ENCODE measurements at places on chromosomes 11 and 22. TPM values are rescaled to one million over a fixed set of nuclear protein-coding genes. Genes with fewer than 3 reads are reported as not detected.

The UPK3A gene
- not detected for total RNA-seq

The ANGPTL5 gene
- not detected for total RNA-seq

The ARRB1 gene
- total RNA-seq: 219 TPM

The SPI1 gene
- 0.31 TPM for total RNA-seq

The ALG9 gene
- total RNA-seq: 27.1 TPM

The TTC28 gene
- total RNA-seq: 24.8 TPM

The PARVG gene
- 0.21 TPM for total RNA-seq

The KCNK4 gene
- 1.1 TPM for total RNA-seq

The SLC5A1 gene
- 0.03 TPM for total RNA-seq

The KCNA4 gene
- total RNA-seq: not detected

The MUC5B gene
- total RNA-seq: 1.2 TPM

The CECR2 gene
- 3.6 TPM for total RNA-seq

The PLEKHB1 gene
- 6.6 TPM for total RNA-seq

The CRACR2B gene
- 132 TPM for total RNA-seq

The TRIM22 gene
- total RNA-seq: 1.4 TPM

- no peak for DNase-seq
These were observed 6.1 kb downstream of the CD81 start for GRCh38 chr11:2382936-2383851.

DNA sequence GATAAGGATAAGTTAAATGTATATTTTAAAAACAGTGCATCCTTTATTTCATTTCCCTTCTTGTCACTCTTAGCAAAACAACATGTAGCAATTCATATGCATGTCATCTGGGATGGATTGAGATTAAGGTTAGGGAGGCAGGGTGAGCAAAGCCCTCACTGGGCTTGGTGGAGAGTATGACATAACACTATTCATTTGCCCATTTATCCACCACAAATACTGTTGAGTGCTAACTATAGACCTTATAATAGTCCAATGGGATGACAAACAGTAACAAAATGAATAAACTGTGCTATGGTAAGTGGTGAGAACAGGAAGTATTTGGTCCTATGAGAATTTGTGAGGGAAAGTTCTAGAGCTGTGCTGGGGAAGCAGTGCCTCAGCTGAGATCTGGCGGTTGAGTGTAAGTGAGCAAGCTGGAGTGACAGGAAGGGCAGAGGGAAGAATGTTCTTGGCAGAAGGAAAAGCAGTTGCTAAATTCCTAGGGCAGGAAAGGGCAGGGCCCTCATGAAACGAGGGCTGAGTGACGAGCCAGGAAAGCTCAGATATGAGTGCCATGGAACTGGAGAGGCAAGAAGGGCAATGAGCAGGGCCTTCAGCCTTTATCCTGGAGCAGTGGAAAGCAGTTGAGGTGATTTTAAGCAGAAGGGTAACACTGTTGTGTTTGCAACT is 6.7 kb downstream of the HSD17B12 start:
- no peak for DNase-seq

GRCh38 chr22:40030758-40031095 is 36.0 kb downstream of the FAM83F start:
- DNase-seq: no peak

- DNase-seq: no peak
These were observed 27.6 kb downstream of the TREH start for GRCh38 chr11:118651820-118652219.

DNA sequence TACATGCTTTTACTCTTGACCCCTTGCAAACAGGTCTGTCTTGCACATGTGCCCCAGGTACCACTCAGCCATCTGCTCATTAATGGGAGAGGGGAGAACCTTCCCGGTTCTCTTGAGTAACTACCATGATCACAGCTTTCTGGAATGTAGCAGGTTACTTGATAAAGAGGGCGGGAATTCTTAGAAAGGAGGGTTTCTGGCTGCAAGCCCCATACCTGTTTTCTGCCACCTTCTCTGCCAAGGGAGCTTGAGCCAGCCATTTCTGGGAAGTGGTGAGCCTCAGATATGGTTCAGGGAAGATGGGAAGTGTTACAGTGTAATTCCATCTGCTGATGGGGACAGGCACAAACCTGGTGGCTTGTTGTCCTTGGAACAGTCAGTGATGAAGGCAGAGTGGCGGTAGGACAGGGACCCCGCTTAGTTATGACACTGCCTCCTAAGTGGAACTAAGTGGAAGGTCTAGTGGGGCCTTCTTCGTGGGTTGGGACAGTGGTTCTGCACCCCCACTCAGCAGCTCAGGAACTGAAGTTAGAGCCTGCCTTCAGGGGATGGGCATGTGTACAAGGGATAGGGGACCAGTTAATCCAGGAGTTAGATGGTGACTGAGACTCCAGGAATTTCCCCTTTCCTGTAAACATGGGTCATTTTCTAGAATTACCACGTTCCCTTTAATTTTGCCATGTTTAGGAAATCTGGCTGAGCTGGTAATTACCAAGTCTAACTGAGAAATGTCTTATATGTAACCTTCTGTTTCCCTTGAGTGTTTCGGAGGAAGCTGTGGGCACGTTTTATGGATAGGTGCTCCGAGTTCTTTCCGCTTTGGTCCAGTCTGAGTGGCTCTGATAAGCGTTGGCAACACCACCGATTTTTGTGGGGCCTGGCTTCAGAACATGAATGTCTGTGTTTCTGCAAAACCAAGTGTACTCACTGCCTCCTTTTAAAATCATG is 35.3 kb downstream of the BCR start:
- no peak for DNase-seq

- DNase-seq: no peak
These were observed 10.7 kb downstream of the MS4A15 start for GRCh38 chr11:60767388-60767811.

DNA sequence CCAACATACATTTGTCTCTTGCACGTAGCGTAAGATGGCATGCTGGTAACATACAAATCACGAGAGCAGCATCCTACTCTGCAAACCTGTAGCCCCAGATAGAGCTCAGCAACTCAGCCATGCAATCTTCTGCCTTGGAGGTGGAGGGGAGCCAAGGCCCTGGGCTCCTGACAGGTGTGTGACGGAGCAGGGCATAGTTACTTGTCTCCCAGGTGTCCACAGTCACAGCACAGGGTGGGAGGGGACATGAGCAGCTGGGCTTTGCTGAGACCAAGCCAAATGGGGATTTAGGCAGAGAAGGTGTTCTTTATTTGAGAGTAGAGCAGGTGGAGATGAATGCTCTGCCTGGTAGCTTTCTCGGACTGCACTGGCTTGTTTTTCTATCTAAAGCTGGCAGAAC is 111.7 kb downstream of the TEAD1 start:
- DNase-seq: no peak

DNA sequence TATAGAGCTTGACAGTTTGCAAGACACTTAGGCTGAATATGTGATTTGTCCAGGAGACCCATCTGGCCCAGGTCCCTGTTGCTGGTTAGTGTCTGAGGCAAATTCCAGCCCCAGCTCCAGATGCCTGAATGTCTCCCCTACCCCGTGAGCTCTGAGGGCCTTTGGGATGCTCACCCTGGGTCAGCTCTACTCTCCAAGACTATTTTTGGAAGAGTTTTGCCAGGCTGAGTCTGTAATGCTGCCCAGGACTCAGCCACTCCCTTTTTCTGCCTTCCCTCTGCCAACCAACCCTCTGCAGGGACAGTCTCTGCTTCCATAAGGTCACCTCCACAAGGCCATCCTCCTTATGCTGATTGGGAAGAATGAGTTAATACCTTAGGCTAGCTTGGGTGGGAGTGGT is 66.3 kb downstream of the CABIN1 start:
- no peak for DNase-seq

DNA sequence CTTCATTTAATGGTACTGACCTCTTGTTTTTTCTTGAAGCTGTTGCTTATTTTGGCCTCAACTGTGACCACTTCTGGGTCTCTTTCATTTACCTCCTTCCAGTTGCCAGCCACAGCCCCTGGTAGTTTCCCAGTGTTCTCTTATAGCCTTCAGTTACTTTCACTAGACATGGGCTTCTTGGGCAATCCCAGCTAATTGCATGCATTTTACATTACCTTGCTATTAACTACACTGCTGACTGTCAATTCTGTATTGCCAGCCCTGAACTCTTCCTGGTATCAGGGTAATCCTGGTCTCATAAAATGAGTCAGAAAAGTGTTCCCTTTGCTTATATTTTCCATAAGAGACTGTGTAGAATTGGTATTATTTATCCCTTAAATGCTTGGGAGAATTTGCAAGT is 195.8 kb upstream of the LARGE1 start:
- DNase-seq: no peak

GRCh38 chr11:71179877-71180605 is 72.3 kb downstream of the SHANK2 start:
- DNase-seq: no peak

GRCh38 chr11:43962383-43963278 is 20.2 kb downstream of the C11orf96 start:
- DNase-seq: no peak

DNA sequence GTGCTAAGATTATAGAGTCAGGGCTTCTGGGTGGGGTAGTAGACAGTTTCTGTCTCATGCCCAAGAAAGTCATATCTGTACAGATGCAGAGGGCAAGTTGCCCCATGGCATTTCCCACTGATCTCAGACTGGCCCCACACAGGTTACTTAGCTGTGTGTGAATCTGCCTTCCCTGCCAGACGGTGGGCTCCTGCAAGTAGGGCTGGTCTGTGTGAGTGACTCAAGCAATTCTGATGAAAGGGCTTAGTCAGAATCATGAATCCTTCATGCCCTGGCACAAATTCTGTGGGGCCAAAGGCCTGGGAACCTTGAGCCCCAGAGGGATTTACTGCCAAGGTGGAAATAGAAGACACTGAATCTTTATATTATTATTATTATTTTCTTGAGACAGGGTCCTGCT is 30.4 kb downstream of the USH1C start:
- DNase-seq: no peak

GRCh38 chr11:71425409-71425808 is 22.8 kb downstream of the DHCR7 start:
- DNase-seq: no peak

- no peak for DNase-seq
These were observed 1.0 kb upstream of the ATG2A start for GRCh38 chr11:64918017-64918416.

GRCh38 chr11:13108416-13108815 is 99.3 kb downstream of the RASSF10 start:
- DNase-seq: no peak

GRCh38 chr11:7079545-7080135 is 9.2 kb upstream of the RBMXL2 start:
- no peak for DNase-seq

DNA sequence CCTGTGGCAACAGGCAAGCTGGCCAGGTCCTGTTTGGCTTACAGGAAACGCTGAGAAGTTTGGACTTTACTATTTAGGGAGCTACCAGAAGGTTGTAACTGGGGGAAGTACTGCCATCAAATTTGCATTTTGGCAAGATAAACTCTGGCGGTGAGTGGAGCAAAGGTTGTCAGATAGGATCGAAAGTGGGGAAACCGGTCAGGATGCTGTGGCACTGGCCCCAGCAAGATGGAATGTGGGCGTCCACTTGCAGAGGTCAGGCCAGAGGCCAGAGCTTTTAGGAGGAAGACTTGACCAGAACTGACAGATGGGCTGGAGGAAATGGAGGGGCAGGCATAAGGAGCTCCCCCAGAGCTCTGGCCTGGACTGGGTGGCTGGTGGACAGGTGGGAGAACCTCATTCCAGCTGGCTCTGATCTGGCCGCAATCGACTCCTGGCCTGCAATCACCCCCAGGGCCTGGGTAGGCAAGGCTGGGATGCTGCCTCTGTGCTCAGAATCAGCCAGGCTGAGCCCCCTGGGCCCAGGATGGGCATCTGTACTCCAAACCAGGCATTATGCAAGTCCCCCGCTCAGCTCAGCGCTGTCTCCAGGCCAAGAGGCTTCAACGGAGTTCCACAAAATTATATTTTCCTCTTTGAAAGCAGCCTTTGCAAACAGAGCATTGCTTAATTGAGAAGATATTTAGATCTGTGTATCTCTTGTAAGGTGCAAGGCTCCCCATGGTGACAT is 178.3 kb upstream of the NECTIN1 start:
- DNase-seq: no peak

DNA sequence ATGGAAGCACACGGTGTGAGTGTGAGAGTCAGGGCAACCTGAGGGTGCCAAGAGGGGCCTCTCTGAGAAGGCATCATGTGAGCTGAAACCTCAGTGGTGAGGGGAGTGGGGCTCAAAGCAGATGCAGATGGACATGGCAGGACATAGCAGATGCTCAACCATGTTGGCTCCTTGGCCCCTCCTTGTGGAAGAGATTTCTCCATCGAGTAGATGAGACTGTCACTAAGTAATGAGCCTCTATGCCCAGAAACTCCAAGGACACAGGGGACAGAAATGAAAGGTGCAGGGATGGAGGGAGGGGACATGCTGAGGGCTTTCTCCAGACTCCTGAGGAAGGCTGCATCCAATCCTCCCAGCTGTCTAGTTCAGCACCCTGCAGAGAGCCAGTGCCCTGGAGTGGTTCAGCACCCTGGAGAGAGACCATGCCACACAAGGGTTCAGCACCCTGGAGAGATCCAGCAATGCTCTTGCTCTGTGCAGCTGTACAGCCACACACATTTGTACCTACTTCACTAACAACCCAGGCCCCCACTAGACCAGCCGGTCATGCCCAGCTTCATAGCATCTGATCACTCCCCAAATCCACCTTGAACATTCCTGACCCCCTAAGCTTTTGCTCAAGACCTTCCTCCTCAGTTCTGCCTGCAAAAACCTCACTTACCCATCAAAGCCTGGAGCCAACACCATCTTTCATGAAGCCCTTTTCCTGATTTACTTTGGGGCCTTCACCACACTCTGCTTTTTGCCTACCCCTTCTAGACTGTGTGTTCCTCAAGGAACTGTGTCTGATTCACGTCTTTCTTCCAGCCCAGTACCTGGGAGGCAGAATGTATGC is 252.0 kb downstream of the CTTN start:
- peak; percentile 10 for DNase-seq

DNA sequence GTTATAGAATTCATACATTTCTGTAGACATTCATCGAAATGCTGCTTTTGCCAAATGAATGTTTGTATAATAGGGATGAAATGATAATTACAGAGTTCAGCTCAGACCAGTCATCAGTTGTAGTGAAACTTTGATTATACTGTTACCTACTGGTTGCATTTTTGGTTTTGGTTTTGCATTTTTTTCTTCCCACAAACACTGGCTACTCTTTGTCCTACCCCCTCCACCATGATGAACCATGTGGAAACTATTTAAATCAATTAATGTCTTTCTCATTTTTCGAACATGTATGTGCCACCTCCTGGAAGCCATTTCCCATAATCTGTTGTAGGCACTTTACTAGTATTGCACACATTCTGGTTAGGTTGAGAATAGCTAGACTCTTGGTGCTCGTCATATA is 75.3 kb upstream of the MTNR1B start:
- no peak for DNase-seq

GRCh38 chr11:75386942-75387630 is 12.2 kb upstream of the RPS3 start:
- DNase-seq: no peak

DNA sequence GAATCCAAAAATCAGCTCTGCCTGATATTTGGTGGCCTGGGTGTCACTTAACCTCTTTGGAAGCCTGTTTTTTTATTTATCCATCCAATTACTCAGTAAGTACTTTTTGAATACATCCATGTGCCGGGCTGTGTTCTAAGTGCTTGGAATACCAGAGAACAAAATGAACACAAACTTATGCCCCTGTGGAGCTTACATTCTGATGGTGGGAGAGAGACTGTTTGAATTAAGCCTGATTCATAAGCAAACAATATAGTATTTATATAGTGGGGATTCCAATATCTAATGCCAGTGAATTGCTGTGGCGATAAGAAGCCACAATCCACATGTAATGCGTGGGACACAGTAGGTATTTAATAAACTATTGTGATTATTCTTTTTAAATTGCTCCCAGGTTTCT is 19.4 kb downstream of the KCNJ5 start:
- DNase-seq: no peak

GRCh38 chr22:17570851-17571631 is 7.7 kb downstream of the SLC25A18 start:
- no peak for DNase-seq
